ENCODE measurements at places on chromosomes 1 and 21.

- no peak for DNase-seq
These were observed 17.3 kb upstream of the EPS8L3 start for GRCh38 chr1:109780982-109781381.

- DNase-seq, result no peak
These were observed 210.2 kb upstream of the MAP1LC3C start for GRCh38 chr1:242209063-242209462.

- DNase-seq, result no peak
These were observed 55.6 kb upstream of the MACF1 start for GRCh38 chr1:39148942-39149341.

GRCh38 chr1:12152113-12152891, 14.5 kb upstream of the TNFRSF1B start:
- no peak for DNase-seq

GRCh38 chr1:3618531-3618880, 6.3 kb upstream of the TPRG1L start:
- DNase-seq, result no peak

GRCh38 chr1:163071405-163072255, 2.5 kb downstream of the RGS4 start:
- no peak for DNase-seq

- DNase-seq, result no peak
These were observed 165.6 kb downstream of the C1orf94 start for GRCh38 chr1:34342334-34342733.

DNA sequence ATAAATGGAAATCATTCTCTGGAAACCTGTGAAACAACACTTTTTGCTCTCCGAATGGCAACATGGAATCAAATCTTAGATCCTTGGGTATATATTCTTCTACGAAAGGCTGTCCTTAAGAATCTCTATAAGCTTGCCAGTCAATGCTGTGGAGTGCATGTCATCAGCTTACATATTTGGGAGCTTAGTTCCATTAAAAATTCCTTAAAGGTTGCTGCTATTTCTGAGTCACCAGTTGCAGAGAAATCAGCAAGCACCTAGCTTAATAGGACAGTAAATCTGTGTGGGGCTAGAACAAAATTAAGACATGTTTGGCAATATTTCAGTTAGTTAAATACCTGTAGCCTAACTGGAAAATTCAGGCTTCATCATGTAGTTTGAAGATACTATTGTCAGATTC, 45.7 kb downstream of the PTGFR start:
- DNase-seq, result no peak

DNA sequence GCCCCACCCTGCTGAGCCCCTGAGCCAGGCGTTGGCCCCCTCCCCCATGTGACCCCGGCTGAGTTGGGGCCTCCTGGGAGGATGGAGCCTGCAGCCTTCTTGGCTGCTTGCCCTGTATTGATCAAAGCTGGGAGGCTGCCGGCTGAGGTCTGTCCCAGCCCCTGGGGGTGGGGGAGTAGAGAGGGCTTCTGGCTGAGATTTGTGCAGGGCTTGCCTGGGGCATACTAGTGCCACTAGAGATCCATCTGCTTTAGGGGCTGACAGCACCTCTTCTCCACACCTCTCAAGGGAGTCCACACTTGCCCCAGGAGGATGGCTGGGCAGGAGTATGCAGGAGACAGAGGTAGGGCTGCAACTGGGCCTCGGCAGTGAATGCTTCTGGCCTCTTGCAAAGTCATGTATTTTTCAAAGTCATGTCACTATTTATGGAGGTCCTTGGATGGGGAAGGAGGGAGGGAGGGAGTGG, 53.6 kb upstream of the SSBP3 start:
- no peak for DNase-seq

GRCh38 chr1:3473381-3473844, 18.9 kb downstream of the ARHGEF16 start:
- DNase-seq, result no peak

Measured in esophagus squamous epithelium (tissue), 5 donors.